Hindlimb muscle (tissue), 1 donor: ENCODE measurements at places on chromosomes 7 and 10.

GRCh38 chr10:80322711-80323110 lies 33.3 kb upstream of the MAT1A start:
- no peak for DNase-seq

DNA sequence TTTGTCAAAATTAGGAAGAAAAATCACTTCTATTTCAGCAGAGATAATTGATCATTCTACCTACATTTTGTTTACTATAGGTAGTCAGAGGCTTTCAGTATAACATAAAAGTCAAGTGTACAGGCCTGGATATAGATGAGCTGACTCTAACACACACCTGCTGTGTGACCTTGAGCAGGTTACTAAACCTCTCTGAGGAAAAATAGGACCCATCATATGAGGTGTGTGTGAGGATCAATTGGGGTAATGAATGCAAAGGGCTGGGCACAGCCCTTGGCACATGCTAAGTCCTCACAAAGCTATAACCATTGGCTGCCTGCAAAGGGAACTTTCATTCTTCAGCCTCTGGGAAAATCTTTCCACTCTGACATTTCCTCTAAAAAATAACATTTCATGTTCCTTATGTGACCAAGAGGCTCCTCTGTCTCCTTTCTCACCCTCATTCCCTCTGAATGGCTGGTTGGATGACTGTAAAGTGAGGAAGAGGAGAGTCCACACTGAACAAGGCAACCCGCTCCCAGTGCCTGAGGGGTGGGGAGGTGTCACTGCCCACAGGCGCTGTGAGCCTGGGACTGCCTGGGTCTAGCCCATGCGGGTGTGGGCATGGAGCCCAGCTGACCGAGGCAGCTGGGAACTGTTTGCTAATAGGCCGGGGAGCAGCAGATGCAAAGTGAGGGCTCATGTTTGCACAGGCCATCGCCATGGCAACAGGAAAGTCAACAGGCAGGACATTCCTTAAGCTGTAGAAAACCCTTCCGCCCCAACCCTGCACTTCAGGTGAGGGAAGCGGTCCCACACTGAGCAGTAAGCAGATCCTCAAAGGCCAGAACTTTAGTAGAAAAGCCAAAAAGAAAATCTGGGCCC lies 36.8 kb downstream of the MYOF start:
- DNase-seq: peak; percentile 89

DNA sequence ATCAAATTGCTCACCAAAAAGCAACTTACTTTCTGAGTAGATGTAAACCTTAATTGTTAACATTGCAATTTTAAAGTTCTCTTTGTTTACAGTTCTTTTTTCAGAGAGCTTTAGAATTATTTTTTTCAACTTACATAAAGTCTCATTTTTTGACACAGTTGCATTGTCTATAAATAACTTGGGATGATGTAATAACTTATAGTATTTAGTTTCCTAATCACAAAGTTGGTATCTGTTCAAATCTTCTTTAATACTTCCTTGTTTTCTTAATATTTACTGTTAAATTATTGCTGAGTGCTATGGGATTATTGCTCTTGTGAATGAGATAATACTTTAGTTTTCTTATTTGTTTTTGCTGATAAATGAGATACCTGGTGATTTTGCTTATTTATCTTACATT lies 18.9 kb upstream of the SUV39H2 start:
- no peak for DNase-seq

DNA sequence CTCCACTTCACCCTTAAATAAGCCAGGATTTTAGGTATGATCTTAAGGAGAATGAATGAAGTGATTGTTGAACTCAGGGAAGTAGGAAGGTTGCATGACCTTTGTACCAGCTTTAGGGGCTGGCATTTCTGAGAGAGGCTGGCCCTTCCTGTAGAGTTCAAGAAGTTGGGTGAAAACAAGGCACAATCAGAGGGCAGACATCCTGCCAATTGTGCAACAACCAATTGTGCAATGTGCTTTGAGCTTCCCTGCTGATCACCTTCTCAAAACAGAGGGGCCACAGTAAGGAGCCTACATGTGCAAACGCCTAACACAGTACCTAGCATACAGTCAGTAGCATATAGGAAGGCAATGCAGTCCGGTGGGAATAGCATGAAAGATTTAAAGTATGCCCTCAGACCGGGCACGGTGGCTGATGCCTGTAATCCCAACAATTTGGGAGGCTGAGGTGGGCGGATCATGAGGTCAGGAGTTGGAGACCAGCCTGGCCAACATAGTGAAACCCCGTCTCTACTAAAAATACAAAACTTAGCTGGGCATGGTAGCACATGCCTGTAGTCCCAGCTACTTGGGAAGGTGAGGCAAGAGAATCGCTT lies 5.4 kb downstream of the CPVL start:
- no peak for DNase-seq

DNA sequence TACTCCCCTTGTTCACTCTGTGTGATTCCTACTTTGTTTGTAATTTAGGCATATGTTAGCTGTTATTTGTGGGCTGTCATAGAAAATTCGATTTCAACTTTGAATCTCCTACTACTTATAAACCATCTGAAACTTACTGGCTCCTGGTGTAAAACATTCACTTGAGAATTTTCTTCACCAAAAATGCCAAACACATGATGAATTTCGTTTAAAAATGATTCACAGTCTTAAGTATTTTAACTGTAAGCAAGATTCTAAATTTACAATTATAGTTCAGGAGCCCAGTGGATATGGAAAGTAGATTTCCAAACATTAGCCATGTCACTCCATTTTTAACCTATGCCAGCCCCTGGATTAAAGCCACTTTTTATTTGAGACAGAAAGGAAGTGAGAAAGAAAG lies 3.1 kb downstream of the CPED1 start:
- DNase-seq: no peak

- DNase-seq: no peak
These were observed 41.3 kb downstream of the CUX1 start for GRCh38 chr7:101858437-101859385.

GRCh38 chr7:1520539-1521234 lies 9.8 kb upstream of the MAFK start:
- DNase-seq: no peak

DNA sequence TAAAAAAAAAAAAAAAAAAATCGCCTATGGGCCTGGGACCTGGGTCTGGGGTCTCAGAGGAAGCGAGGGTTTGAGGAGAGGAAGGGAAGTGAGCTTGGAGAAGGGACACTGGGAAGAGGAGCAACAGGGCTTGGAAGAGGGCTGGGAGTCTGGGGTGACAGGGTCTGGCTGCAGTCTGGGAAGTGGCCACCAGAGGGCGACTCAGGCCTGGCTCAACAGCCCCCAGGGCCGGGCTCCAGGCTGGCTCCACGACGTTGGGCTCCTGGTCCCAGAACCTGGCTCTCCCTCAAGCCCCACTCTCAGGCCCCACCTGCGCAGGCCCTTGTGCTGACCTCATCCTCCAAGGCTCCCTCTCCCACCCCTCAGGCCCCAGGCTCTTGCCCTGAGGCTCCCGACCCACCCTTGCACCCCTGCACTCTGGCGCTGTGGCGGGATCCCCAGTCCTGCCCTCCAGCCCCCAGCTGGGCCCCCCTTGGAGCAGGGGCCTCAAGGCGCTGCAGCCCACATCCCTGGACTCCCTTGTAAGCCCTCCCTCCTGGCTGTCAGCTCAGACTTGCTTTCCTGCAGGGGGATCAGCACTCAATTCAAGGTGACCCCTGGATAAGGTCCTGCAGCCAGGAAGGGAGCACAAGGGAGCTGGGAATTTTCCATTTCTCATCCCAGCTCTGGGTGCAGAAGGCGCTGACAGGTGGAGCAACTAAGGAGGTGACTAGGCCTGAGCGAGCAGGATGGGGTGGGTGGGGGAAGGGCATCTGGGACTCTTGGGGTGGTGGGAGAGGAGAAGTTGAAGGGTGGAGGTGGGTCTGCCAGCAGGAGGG lies 5.4 kb upstream of the SPACDR start:
- DNase-seq: peak; percentile 83

DNA sequence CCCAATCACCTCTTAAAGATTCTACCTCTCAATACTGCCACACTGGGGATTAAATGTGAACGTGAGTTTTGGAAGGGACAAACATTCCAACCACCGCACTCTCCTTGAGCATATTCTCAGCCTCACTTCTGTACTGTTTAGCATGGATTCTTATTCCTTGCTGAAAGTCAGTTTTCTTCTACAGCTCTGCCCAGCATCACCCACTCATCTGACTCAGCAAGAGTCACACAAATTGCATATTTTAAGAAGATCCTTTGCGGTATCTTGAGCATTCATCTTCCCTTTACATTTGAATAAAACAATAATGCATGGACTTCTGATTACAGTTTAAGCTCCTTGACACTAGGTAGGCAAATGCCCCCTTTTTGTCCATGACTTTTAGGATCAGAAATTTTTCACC lies 251.6 kb upstream of the MKLN1 start:
- DNase-seq: no peak

DNA sequence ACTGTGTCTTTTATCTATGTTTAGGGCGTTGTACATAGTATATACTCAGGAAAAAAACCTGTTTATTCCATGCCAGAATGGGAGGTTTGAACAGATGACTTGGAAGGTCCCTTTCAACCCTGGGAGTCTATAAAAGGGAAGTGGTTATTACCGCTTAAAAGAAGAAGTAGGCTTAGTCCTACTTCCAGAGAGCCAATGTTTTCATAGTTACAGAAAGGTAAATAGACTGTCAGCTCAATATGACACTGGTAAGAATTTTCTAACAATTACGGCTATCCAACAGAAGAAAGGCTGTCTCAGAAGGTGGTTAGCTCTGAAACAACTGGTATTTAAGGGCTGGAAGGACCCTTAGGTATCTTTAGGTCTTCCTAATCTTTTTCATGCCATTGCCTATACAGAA lies 1.1 kb upstream of the TFAM start:
- DNase-seq: no peak

DNA sequence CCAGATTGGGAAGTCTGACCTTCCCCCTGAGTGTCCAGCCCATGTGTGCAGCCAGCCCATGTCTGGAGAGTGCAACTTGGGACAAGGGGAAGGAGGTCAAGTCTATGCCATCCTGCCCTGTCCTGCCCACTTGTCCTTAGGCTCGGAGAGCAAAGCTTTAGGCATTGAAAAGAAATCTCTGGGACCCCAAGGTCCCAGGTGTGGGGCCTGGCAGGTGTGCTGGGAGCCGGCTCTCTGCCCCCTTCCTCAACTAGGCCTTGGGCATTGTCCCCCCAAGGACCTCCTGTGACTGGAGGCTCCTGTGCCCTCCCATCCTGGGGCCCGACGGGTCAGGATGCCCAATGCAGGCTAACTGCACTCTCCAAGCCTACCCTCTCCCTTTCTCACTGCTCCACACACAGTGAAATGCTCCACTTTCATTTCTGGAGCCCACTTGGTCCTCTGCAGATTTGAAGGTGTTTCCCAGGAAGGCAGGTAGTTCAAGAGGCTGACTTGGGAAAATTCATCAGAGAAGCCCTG lies 124.7 kb downstream of the PTPN20 start:
- DNase-seq: no peak

GRCh38 chr10:119680050-119680449 lies 28.9 kb downstream of the BAG3 start:
- no peak for DNase-seq

- DNase-seq: no peak
These were observed 78.6 kb downstream of the HDAC9 start for GRCh38 chr7:18574235-18574540.

- DNase-seq: no peak
These were observed 37.6 kb upstream of the PDCD4 start for GRCh38 chr10:110833941-110834628.

- peak; percentile 17 for DNase-seq
These were observed 47.1 kb upstream of the HYAL4 start for GRCh38 chr7:123797673-123798531.

DNA sequence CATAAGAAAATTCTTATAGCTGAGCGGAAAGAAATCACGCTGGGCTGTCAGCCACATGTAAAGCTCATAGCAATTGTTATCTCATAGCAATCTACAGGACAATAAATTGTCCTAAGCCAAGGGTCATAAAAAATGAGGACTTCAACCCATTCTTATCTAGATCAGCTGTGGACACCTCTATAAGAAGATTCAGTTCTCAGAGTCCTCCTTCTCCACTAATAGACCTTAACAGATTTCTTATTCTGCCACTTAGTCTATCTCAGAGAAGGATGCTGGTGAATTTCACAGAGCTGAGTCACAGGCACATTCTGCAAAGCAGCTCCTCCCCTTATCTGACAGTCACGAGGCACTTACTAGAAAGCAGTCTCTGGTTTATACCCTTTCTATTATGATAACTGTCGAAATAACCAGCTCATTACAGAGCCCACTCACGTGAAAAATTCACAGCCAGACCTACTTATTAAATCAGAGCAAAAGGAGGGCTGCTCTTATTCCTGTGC lies 185.3 kb upstream of the PCLO start:
- DNase-seq: no peak

DNA sequence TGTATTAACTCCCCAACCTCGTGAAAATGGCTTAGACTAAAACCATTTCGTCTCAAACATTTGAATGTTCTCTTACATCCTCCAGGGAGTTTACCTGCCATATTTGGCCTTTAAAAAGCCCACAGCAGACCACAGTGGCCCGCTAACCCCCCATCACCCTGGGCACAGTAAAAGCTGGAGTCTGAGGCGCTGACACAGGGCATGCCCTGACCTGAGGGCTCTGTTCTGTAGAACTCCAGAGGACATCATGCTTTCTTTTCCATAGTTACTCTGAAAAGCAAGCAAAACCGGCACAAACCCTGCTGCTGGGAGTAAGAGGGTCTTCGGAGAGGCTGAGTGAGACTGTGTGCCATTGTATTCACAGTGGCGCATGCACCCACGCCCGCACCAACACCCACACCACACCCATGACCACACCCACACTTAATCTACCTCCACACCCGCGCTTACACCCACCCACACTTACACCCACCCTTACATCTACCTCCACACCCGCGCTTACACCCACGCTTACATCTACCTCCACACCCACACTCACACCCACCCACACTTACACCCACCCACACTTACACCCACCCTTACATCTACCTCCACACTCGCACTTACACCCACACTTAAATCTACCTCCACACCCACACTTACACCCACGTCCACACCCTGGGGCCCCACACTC lies 32.1 kb downstream of the LRRC27 start:
- DNase-seq: peak; percentile 29

GRCh38 chr10:32454148-32454547 lies 8.2 kb downstream of the CCDC7 start:
- DNase-seq: no peak

DNA sequence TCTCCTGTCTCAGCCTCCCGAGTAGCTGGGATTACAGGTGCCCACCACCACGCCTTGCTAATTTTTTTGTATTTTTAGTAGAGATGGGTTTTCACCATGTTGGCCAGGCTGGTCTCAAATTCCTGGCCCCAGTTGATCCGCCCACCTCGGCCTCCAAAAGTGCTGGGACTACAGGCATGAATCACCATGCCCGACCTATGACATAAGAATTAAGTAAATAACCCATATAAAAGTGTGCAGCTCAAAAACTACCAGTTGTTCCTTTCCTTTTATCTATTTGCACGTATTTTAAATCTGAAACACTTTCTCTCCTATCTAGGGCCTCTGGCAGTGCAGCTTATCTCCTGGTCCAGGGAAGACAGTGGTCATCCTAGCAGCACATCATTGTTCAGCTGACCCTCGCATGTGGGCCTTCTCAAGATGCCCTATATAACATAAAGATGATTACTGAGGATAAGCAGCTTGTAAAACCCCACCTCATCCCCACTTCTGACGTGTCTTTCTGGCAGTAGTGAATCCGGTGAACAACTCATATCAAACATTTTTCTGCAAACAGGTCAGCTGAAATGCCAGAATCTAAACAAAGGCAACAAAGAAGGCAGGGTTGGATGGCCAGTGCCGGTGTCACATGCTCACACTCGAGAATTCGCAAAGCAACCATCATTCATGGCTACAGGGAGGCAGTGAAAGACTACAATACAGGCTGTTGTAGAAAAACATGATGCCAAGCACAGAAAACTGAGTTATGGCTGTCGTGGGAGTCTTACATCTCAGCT lies 36.0 kb upstream of the KCNIP2 start:
- no peak for DNase-seq
